ELF-1 (cell line): ENCODE measurements at places on chromosomes 7 and 10.
A peak's percentile ranks its signal among the peaks of the same experiment; 100 is the strongest.

- no peak for DNase-seq
Observed at GRCh38 chr10:63064706-63065105, 68.4 kb upstream of the NRBF2 start.

- no peak for DNase-seq
Observed at GRCh38 chr7:73341877-73342276, 13.9 kb downstream of the FKBP6 start.

DNA sequence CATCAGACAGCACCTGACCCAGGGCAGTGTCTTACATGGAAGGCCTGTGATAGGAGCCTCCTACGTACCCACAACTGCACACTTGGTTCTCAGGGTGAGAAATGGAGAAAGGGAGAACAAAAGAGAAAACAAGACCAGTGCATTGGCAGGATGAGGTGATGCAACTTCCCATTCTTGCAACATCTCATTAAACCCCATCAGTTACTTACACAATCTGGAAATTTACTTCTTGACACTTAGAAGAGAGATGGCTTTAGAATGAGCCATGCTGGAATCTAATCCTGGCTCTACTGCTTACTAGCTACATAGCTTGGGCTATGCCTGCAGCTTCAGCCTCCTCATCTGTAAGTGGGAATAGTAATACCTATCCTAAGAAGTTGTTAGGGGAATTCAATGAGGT is 391.7 kb downstream of the KCNMA1 start:
- no peak for DNase-seq

- DNase-seq: no peak
Observed at GRCh38 chr7:108138911-108139310, 8.8 kb upstream of the LAMB4 start.

DNA sequence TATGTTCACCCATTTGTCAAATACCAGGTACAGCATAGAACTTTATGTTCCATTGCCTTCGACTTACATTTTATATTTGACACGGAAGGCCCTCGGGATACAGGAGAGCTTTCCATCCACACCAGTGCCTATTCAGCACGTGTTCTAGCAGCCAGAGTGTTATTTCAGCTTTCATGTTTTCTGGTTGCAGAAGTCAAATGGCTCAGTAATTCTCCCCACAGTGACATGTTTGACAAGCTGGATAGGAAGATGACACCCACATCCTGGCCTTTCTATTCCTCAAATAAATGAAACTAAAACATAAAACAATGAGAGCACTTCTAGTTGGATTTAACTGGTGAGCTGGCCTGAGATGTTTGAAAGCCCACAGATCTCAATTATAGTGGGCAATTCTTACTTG is 173.4 kb downstream of the SORCS1 start:
- DNase-seq: no peak

GRCh38 chr10:45456822-45457221 is 82.8 kb downstream of the ALOX5 start:
- no peak for DNase-seq

GRCh38 chr10:105706281-105707026 is 1065.4 kb downstream of the SORCS3 start:
- no peak for DNase-seq

GRCh38 chr10:14774797-14775196 is at the start of gene FAM107B:
FAM107B (minus strand) TSS chr10:14774897; CDS start chr10:14774663, 234 bp downstream.
- DNase-seq: no peak

DNA sequence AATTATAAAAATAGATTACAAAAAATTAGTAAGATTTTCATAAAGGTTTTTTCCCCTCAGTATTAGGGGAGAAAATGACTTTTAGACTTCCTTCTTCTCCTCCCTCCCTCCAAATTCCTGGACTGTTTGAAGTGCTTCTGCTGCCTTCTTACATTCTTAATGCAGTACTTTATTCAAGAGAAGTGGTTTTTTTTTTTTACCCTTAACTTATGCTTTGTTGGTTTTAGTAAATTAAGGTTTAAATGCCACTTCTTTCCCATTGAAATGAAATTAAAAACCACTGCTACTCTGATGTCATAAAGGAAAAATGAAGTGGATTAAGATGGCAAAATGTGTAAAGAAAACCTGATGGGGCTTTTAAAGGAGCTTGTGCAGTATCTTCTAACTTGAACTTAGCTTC is 140.7 kb downstream of the VTI1A start:
- no peak for DNase-seq

DNA sequence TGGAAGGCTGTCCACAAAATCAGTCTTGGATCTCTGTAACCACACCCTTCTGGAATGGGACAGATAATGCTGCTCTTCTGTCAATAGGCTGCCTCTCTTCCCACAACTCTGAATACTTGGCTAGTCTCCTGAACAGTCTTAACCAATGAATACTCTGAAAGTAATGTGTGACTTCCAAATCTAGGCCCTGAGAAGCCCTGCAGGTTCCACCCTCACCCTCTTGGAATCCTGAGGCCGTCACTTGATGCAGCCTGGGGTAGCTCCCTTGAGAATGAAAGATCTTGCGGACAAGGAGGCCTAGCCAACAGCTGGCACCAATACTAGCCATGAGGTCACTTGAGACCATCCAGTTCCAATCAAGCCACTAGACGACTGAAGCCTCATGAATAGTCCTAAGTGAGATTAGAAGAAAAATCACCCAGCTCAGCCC is 109.2 kb downstream of the ARHGAP12 start:
- DNase-seq: peak; percentile 10

DNA sequence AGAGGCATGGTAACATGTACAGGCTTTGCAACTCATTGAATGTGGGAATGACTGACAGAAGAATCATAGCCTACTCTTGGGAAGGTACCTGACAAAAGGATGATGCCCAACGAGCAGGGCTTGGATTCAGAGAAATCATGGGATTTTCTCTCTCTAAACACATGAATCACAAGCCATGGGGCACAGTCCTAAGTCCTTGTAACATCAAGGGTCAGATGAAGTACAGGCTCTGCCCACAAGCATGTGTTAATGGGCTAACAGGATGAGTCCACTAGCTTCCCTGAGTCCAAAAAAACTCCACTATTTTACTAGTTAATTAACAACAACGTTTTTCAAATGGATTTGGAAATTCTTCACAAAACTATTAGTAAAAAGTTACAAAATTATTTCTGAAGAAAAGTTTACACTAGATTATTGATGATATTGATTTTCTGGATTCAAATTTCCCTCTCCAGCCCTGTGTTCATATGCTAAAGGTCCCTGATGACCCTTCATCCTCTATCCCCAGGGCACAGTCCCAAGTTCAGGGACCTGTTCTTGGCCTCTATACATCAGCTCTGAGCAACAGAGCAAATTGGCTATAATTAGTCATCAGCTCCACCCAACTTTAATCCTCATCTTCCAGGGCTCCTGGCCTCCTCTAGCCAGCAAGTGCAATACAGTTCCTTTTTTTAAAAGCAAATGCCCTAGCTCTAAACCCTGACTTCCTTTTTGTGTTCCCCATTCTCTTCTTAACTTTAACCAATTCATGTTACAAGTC is 99.8 kb downstream of the GSAP start:
- no peak for DNase-seq

DNA sequence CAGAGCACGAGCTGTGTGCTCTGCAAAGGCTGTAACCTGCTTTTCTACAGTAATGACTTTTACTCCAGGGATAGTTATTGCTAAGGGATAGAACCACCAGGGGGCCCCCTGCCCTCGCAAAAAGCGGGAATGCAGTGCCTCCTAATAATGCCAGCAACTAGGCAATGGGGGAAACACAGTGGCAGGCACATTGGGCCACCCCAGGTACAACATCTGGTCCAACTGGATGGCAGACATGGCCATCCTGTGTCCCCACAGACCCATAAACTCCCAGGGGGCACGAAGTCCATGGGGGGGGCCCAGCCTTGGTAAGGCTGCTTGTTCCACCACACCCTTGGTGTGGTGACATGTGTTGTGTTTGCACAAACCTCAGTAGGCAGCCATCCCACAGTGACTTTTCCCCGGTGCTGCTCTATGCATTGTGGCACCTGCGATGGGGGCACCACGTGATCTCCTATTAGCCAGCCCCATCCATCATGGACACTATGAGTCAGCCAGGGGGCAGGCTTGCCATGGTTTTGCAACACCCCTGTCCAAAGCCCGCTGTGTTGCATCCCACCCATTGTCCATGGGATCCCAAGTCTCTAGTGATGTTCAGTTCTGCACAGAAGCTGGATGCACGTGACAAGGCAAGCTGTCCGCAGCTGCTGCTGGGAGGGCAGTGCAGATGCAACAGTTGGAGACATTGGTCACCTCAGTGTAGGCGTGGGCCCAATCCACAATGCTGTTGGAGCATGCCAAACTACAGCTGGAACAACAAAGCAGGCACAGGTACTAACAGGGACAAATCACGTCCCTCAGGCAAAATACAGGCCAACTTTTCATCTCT is 84.0 kb downstream of the ANLN start:
- peak; percentile 72 for DNase-seq

GRCh38 chr10:68137171-68137570 is 27.9 kb downstream of the MYPN start:
- DNase-seq: no peak

DNA sequence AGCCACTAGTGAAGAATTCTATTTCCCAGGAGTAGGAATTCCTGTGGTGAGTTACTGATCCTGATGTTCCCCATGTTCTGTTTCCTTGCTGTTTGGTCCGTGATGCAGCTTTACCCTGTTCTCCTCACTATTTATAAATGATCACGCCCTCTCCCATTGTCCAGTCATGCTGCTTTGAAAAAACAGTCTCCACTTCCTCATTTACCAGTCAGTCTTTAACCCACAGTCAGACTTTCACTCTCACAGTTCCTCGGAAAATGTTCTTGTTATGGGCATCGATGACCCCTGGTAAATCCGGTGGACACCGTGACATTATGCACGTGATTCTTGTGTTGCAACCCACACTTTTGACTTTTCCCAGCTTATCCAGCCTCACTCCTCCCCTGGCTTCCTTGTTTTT is 14.4 kb downstream of the SCIN start:
- DNase-seq: no peak

DNA sequence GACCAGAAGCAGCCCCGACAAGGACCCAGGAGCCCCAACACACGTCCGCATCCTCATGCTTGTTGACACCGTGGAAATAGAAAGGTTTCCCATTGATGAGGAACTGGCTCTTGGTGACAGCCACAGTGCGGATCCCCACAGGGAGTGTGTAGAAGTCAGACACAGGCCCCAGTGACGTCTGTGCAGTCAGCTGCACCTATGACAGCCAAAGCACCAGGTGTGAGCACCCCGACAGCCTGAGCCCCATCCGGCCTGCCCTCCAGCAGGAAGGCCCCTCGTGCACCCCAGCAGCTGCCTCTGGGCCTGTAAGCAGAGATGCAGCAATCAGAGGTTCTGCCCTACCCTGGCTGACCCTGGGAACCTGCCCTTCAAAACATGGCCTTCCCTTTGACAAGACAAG is 7.1 kb downstream of the GUSB start:
- no peak for DNase-seq

DNA sequence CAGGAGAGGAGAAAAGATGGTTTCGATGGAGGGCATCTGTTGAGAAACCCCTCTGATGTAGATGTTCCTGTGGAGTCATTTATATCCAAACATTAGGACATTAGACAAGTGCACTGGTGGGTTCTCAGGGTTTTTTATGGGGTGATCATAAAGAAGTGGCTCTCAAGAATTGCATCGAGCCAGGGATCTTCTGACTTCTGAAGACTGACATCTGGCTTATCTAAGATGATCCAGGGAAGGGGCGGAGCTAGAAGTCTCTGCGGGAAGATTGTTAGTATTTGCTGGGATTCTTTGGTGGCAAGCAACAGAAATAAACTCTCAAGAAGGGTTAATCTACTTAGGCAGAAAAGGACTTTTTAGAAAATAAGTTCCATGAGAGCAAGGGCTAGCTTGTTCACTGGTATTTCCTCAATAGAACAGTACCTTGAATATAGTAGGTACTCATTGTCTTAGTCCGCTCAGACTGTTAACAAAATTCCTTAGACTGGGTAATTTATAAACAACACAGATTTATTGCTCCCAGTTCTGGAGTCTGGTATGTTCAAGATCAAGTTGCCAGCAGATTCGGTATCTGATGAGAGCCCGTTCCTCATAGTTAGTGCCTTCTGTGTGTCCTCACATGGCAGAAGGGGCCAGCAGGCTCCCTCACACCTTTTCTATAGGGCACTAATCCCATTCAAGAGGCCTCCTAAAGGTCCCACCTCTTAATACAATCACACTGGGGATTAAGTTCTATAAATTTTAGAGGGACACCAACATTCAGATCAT is 28.5 kb upstream of the SYPL1 start:
- DNase-seq: no peak

DNA sequence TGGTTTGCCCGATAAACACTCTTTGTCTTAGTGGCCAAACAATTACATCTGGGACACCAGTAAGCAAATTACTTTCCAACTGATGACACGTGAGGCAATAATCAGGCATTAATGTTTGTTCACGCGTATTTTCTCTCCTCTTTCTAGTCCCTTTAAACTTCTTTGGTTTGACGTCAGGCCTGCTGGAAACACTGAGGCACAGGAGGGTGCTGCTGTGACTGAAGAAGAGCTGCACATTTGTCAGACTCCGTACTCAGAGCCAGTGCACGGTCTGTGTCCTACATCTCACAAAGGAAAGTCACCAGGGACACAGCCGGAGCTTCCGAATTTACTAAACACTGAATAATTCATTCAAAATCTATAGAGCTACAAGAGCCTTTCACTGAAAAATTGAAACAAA is 57.6 kb upstream of the ANAPC16 start:
- DNase-seq: no peak
